ENCODE measurements at places on chromosomes 2 and 18.

- no peak for DNase-seq
These were observed 92.0 kb downstream of the ACTR2 start for GRCh38 chr2:65319674-65320041.

GRCh38 chr2:241794250-241794823 lies 14.7 kb upstream of the NEU4 start:
- DNase-seq: no peak

- no peak for DNase-seq
These were observed 59.9 kb upstream of the TGFA start for GRCh38 chr2:70613521-70613920.

DNA sequence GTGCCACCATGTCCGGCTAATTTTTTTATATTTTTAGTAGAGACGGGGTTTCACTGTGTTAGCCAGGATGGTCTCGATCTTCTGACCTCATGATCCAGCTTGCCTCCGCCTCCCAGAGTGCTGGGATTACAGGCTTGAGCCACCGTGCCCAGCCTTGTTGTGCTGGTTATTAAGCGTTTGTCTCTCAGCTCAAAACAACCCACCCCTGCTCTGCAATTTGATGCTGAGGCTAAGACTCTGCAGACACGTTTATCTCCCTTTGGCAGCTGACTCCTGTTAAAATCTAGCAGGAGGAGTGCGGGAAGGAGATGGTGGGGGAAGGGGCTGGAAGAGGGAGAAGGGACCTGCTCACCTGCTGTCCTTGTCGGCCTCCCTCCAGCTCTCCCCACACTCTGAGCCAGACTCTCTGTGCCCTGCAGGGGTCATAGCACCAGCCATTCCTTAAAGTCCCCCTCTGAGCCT lies 29.9 kb upstream of the IMPA2 start:
- no peak for DNase-seq

GRCh38 chr2:233414777-233415570 lies 60.7 kb downstream of the DGKD start:
- no peak for DNase-seq

- no peak for DNase-seq
These were observed 177.9 kb upstream of the ARL4C start for GRCh38 chr2:234674781-234675201.

DNA sequence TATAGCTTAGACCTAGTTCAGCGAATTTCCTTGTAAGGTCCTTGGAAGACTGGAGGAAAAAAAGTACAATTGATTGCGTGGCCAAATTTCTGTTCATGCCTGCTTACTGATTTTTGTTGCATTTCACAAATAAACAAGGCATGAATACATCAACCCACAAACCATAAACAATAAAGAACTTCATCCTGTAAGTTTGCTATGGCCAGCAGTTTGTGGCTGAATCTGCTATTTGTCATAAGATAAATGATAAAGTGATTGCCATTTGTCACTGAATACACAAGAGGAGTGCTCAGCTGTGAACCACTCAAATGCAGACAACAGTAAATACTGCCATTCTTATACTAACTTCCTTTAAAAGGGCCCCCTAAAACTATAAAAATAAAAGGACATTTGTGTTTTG lies 259.5 kb downstream of the CCDC178 start:
- DNase-seq: no peak

DNA sequence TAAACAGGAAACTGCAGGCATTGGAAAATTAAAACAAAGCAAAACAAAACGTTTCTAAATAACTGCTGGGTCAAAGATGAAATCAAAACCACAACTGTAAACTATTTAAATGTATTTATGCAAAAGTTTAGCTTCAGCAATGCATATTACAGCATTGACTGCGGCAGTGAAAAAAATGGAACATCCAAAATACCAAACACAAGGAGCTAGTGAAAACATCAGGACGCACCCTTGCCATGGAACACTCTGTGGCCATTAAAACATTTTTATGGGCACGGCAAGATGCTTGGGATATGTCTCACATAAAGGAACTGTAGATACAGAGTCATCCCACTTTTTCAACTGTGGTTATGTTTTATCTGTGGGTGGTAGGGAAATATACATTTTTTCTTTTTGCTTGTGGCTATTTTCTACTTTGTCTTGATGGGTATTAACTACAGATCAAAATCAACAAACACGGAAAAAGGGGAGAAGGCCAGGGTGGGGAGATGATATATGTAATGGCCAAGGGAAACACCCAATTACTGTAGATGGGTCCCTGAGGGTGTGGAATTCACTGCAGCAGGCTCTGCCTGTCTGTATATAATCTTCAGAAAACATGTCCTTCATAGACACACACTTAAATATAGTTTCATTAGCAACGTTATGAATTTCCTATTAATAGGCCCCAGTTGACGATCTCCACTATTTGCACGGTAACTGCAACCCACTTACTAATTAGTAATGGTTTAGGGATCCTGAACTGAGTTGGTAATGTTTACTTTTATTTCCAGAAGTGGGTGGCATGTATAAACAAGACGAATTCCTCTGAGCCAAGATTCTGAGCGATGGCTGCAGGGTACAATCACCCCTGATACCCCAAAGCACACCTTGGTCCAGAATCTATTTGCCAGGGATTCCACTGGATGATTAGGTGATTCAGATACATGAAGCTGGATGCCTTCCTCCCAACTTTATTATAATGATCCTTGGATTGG lies 110.5 kb downstream of the ACKR3 start:
- DNase-seq: no peak

DNA sequence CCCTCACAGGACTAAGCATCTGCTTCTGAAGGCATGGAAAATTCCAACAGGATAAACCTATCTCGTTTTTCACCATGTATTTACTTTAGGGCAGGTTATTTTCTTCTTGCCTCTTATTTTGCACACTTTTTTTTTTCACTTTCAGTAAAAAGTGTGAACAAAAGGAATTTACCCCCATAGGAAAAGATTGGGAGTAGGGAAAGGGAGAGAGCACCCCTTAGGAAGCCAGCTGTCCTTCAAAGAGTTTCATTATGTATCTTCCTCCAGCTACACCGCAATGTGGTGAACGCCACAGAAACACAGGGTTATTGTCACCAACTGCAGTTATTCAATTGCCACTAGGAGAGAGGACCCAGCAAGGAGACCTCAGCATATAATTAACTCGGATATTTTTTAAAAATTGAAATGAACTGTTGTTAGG lies 286.2 kb upstream of the VRK2 start:
- DNase-seq: no peak

- DNase-seq: no peak
These were observed 51.7 kb downstream of the COX7A2L start for GRCh38 chr2:42309366-42309765.

GRCh38 chr2:6181926-6182325 lies 489.7 kb downstream of the SOX11 start:
- no peak for DNase-seq

DNA sequence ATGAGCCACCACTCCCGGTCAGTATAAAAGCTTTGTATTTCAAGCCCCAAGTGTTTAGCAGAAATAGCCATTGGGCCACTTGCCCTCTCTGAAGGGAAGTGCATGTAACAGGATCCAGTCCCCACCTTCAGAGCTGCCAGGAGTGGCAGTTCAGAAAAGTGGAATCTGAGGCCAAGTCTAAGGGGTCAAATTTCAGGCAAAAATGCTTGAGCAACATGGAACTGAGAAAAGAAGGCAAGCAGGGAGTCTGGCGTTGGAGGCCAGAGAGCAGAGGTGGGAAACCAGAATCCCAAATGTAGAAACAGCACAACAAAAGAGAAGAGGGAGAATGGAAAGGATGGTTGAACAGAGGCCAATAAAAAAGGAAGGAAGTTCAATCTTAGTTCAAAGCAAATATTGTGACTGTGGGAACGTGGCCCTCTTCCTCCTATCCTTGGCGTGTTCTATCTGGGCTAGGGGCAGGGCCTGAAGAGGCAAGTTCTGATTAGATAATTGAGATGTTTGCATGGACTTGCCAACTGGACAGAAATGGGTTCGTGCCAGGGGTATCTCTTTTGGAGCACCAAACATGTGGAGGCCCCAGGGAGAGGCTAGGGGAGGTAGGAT lies 102.2 kb downstream of the AP1S3 start:
- no peak for DNase-seq

DNA sequence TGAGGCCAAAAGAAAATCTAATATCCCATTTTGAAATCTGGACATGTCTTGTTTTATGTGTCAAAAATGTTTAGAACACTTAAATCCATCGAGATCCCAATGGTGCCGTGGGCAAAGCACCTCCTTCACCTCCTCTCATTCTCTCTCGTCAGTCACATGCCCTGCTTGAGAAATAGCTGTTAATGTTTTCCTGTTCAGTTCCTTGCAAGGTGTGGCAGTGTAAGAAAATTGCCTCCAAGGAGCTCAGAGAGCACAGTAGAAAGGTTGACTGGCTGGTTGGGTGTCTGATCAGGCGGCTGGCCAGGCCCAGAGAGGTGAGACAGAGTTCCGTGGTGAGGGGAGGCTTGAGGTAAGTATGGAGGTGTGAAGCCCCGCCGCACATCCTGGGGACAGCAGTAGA lies 210.2 kb downstream of the TSN start:
- DNase-seq: no peak

GRCh38 chr2:228827056-228827700 lies 443.9 kb downstream of the PID1 start:
- no peak for DNase-seq

DNA sequence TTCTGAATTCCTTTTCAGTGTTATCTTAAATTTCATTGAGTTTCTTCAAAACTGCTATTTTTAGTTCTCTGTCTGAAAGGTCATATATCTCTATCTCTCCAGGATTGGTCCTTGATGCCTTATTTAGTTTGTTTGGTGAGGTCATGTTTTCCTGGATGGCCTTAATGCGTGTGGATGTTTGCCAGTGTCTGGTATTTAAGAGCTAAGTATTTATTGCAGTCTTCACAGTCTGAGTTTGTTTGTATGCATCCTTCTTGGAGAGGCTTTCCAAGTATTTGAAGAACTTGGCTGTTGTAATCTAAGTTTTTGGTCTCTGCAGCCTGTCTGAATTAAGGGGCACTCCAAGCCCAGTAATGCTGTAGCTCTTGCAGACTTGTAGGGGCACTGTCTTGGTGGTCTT lies 249.3 kb downstream of the ZNF385B start:
- DNase-seq: no peak
